ENCODE measurements at places on chromosomes 1 and 21. TPM values are rescaled to one million over a fixed set of nuclear protein-coding genes. Genes with fewer than 3 reads are reported as not detected.

Gene ZBTB40
- 25.2 TPM for total RNA-seq

Gene LENEP
- total RNA-seq = not detected

Gene CYP4X1
- 1.2 TPM for total RNA-seq

Gene SCCPDH
- 32.2 TPM for total RNA-seq

Gene RGS16
- total RNA-seq = 11.9 TPM

GRCh38 chr21:20086508-20086907 is 911.7 kb upstream of the NCAM2 start:
- no peaks in the 10 kb centered on the region for H3K36me3 ChIP-seq
- H3K4me1 ChIP-seq = peaks cover 6% of the 10 kb centered on the region
- H3K4me3 ChIP-seq = no peak overlapping the region
- DNase-seq = no peak
- no peaks in the 10 kb centered on the region for H3K27me3 ChIP-seq

DNA sequence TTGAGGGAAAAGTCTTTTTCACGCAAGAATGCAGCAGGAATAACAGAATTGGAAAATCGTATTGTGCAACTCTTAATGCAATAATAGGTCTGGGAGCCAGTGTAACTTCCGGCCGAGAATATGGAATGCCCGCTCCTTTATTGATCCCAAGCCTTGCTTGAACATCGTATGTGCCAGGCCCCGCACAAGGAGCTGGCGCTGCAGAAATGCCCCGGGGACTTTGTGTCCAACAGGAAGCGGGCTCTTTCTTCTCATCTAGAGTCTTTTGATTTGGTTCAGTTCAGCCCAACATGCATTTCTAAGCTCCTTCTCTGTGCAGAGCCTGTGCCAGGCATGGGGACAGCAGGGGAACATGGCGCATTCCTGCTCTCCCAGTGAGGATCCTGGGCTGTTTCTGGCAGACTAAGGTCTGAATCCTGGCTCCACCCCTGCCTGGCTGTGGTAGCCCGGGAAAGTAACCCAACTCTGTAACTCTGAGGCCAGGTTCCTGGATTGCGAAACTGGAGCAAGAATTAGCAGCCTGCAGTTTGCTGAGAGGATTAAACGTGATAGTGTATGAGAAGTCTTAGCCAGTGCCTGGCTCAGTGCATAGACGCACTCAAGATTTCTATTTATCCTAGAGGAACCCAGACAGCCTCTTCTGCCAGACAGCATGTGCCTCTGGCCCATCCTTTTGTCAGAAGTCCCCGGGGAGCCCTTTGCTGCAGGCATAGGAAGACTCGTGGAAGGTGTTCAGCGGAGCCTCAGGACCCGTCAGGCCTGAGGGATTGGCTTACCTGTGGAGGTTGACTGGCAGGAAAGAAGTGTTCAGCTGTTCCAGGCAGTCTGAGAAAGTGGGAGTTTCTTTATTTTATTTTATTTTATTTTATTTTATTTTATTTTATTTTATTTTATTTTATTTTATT is 987 bp upstream of the CDCP2 start:
- peaks cover 30% of the 10 kb centered on the region for H3K4me1 ChIP-seq
- H3K27me3 ChIP-seq = no peaks in the 10 kb centered on the region
- H3K36me3 ChIP-seq = no peaks in the 10 kb centered on the region
- H3K27ac ChIP-seq = no peak overlapping the region
- peak; percentile 88 for DNase-seq

- DNase-seq = no peak
- H3K36me3 ChIP-seq = no peaks in the 10 kb centered on the region
- no peaks in the 10 kb centered on the region for H3K27me3 ChIP-seq
These were observed 85.3 kb downstream of the LEPR start for GRCh38 chr1:65505547-65506300.

DNA sequence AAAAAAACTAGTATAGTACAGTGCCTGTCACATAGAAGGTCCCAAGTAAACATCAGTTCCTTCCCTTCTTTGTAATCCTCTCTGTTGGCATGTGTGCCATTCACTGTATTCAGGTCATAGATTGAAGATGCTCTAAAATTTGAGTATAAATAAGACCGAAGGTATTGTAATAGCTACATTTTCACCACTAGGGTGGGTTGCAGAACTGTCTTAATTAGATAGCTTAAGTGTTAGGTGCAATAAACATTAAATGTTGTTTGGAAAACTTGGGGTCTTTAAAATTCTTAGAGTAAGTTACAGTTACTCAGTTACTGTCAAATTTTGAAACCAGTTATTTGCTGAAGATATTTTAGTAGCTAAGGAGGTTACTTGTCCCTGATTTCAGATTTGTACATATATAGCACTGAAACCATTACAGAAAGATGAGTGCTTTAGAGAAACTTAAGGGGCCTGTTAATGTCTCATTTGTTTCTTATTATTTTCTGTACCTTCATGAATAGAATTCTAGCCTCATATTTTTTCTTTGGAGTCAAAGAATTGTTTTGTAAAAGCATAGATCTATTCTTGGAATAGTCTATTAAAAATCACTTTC is 24.3 kb downstream of the PER3 start:
- H3K4me3 ChIP-seq = no peak overlapping the region
- no peaks in the 10 kb centered on the region for H3K27me3 ChIP-seq
- no peak overlapping the region for H3K27ac ChIP-seq

DNA sequence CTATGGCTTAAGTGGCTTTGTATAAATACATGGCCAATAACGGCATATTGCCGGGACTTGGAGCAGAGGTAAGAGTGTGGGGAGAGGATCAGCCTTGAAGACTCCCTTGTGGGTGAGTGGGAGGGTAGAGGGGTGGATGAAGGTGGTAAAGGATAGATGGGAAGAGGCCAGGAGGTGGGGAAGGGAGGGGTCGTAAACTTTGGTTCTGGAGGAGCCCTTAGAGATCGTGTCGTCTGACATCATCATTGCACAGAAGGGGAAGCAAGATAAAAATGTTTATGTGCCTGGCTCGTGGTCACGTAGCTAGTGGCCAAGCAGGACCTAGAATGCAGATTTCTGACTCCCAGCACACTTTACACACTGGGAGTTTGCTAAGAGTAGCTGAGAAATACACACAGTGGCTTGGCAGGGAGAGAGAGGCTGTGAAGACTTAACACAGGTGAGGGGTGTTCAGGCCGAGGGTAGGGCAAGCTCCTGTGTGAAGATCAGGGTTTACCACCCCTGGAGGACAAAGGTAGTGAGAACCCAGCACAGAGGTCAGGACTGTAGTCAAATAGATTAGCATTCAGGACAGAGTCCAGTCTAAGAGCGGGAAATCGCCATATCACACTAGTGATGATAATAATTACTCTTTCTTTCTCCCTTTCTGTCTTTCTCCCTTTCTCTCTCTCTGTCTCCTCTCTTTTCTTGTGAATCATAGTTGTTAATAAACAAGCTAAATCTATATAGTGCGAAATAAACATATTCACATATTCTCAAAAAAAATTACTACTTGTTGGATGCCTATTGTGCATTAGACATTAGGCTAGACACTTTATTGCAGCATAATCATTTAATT is 75.5 kb downstream of the LRRC8D start:
- no peaks in the 10 kb centered on the region for H3K36me3 ChIP-seq
- no peak for DNase-seq
- no peak overlapping the region for H3K27ac ChIP-seq

DNA sequence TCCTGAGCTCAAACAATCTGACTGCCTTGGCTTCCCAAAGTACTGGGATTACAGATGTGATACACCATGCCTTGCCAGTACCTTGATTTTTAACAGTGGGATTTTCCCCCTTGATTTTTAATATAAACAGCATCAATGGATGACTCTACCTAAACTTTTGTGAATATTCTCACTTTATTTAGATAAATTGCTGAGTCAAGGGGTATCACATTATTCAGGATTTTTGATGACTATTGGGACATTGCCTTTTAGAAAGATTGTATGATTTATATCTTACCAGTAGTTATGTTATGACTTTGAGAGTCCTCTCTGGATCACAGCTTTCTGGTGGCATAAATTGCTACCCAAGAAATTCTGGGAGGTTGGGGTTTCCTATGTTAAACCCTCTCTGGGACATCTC is 112.5 kb upstream of the SPAG17 start:
- H3K4me3 ChIP-seq = no peak overlapping the region
- DNase-seq = no peak
- no peaks in the 10 kb centered on the region for H3K36me3 ChIP-seq
- H3K27me3 ChIP-seq = no peaks in the 10 kb centered on the region
- no peaks in the 10 kb centered on the region for H3K4me1 ChIP-seq

DNA sequence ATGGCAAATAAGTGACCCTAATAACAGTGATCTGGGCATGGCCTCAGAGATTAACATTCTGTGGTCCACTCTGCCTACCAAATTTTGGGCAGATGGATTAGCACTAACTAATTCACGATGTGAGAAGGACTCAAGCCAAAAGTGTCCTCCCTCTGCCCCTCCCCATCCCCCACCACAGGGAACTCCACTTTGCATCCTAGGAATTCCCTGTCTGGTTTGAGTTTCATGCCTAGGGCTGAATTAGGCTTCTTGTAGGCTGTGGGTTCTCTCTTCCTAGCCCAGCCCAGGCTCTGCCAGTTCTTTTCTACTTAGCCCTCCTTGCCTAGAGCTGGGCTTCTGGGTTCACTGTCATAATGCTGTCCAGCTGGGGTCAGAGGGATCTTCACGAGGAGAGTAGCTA is 64.1 kb downstream of the ATP2B4 start:
- no peaks in the 10 kb centered on the region for H3K27me3 ChIP-seq

DNA sequence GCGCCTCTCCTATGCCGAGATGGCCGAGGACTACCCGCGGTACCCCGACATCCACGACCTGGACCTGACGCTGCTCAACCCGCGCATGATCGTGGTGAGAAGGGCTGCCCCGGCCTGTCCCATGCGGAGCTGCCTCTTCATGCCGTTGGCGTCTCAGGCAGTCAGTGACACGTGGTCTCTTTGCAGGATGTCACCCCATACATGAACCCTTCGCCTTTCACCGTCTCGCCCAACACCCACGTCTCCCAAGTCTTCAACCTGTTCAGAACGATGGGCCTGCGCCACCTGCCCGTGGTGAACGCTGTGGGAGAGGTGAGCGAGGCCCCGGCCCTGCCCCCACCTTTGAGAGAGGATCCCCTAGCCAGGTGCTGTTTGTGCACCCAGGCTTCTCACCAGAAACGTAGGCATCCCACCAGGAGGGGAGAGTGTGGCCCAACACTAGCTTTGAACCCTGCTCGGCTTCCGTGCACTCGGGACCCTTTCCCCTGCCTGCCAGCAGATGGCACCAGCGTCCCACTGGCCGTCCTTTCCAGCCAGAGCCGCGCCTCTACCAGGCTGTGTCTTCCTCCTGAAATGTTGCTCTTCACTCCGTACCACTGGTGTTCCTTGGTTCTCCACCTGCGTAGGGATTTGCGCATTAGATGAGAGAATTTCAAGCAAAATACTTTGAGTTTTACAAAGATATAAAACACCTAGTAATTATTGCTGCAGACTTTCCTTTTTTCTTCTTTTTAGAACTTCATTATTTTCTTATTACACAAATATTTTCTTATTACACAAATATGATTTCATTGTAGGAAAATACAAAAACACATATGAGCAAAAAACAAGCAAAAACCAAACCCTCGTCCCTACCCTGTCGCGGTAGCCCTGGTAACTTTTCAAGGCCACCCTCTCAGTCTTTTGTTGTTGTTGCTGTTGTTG is 9.0 kb downstream of the NPPA start:
- peak; percentile 59 for DNase-seq
- H3K36me3 ChIP-seq = peaks cover 69% of the 10 kb centered on the region
- no peaks in the 10 kb centered on the region for H3K27me3 ChIP-seq
- H3K4me1 ChIP-seq = no peaks in the 10 kb centered on the region
- H3K27ac ChIP-seq = no peak overlapping the region
- no peak overlapping the region for H3K4me3 ChIP-seq

DNA sequence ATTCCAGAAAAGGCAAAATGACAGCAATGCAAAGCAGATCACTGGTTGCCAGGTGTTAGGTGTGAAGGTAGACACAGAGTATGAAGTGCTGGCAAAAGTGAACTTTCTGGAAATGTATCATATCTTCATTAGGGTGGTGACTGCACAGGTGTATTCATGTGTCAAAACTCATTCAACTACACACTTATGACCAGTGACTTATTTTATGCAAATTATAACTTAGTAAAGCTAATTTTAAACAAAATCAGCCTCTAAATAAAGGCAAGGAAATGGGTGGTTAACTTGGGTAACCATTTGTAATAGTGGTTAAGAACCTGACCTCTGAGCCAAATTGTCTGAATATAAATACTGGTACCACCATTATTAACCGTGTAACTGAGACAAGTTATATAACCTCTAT is 7.4 kb downstream of the COP1 start:
- no peak overlapping the region for H3K27ac ChIP-seq
- H3K4me1 ChIP-seq = peaks cover 28% of the 10 kb centered on the region
- no peak overlapping the region for H3K4me3 ChIP-seq
- H3K27me3 ChIP-seq = no peaks in the 10 kb centered on the region
- DNase-seq = no peak

- no peaks in the 10 kb centered on the region for H3K4me1 ChIP-seq
These were observed 45.8 kb downstream of the SIM2 start for GRCh38 chr21:36744560-36745231.
